NCI-H1436 (cell line): ENCODE measurements at places on chromosomes 1 and 21.

- no peak for DNase-seq
Observed at GRCh38 chr1:114756009-114756892, 1.5 kb downstream of the CSDE1 start.

DNA sequence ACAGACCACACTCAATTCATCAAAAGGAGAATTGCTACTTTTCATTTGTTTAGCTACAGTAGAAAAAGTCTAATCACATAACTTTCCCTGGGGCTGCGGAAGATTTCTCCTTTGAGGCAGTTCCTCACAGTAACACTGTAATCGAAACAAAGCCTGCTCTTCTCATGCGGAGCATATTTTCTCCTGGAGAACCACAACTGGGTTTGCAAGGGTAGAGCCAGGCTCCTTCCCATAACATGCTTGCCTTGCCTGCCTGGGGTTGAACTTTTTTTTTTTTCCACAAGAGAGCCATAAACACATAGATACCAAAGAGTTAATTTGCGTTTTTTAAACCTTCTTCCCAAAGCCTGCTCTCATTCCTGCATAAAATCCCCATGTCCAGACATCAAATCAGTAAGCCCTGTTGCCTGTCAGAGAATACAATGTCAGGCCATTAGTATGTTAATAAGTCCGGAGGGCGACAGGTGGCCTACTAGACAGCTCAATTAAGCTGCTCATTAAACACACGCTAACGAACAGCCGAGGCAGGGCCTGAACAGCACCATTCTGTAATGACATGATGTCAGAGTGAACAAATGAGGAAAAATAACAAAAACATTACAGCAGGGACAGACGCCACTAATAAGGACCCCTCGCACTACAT lies 107.1 kb upstream of the OLIG2 start:
- DNase-seq: no peak

DNA sequence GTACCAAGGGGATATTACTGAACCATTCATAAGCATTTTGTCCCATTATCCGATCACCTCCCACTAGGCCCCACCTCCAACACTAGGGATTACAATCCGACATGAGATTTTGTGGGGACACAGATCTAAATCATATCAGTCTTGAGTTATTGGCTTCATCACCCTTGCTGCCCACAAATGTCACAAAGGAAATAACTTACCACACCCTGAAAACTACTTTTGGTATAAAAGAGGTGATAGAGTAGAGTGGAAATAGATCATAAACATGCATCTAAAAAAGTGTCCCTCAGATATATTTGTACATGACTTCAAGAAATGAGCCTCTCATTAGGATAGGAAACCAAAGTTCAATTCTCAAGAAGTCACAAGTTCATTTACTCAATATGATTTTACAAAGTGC lies 22.6 kb upstream of the FCRL3 start:
- DNase-seq: no peak

GRCh38 chr1:17662786-17663185 lies 92.3 kb upstream of the ACTL8 start:
- no peak for DNase-seq

GRCh38 chr1:56171670-56172069 lies 407.7 kb downstream of the PLPP3 start:
- DNase-seq: no peak

GRCh38 chr21:26461500-26461899 lies 111.6 kb downstream of the CYYR1 start:
- no peak for DNase-seq

GRCh38 chr1:201964261-201964660 lies 9.0 kb downstream of the TIMM17A start:
- DNase-seq: no peak

- no peak for DNase-seq
Observed at GRCh38 chr1:159055181-159055641, 21.4 kb downstream of the AIM2 start.

DNA sequence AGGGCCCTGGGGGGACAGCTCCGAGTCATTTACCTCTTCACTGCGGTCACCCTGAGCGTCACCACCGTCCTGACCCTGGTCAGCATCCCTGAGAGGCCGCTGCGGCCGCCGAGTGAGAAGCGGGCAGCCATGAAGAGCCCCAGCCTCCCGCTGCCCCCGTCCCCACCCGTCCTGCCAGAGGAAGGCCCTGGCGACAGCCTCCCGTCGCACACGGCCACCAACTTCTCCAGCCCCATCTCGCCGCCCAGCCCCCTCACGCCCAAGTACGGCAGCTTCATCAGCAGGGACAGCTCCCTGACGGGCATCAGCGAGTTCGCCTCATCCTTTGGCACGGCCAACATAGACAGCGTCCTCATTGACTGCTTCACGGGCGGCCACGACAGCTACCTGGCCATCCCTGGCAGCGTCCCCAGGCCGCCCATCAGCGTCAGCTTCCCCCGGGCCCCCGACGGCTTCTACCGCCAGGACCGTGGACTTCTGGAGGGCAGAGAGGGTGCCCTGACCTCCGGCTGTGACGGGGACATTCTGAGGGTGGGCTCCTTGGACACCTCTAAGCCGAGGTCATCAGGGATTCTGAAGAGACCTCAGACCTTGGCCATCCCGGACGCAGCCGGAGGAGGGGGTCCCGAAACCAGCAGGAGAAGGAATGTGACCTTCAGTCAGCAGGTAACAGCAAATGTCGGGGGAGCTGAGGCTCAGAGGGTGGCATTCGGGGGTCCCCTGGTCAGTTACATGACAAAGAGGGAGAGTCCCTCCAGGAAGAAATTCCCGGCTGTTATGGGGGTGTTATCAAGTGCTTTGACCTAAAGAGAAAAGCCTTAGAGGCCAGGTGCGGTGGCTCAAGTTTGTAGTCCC lies 12.6 kb downstream of the SLC45A1 start:
- no peak for DNase-seq

DNA sequence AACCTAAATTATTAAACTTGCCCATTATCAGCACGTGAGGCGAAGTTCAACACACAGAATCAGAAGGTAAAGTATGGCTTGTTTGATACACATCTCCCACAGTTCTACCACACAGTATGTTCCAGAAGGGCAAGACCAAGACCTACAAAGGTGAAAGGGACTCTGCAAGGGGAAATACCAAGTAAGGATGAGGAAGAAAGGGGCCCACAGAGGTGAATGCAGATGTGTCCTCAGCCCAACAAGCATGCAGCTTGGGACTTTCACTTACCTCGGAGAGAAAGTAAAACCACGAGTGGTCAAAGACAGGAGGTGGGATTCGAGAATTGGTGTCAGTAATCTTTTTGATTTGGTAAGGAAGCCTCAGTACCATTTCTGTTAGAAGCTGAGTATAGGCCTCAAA lies 85.8 kb downstream of the UBR4 start:
- DNase-seq: no peak

- no peak for DNase-seq
Observed at GRCh38 chr21:28635541-28635940, 357.1 kb downstream of the LTN1 start.

DNA sequence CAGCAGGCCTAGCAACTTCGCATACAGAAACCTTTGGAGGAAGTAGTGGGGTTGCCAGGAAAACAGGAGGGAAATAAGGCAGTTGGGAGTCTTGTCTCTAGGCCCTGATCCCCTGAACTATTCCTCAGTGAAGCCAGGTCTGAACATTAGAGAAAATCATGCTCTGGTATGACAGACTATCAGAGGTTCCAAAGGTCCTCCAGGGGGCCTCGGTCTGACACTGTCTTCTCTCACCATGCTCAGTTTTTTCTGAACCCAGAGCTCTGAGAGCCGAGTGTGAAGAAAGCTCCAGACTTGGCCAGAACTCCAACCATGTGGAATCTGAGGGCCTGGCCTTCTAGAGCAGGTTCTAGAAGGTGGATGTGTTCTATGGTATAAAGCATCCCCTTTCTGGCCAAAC lies 4.0 kb downstream of the TOMM40L start:
- no peak for DNase-seq

GRCh38 chr1:207134581-207134980 lies 30.5 kb downstream of the C4BPA start:
- DNase-seq: no peak

DNA sequence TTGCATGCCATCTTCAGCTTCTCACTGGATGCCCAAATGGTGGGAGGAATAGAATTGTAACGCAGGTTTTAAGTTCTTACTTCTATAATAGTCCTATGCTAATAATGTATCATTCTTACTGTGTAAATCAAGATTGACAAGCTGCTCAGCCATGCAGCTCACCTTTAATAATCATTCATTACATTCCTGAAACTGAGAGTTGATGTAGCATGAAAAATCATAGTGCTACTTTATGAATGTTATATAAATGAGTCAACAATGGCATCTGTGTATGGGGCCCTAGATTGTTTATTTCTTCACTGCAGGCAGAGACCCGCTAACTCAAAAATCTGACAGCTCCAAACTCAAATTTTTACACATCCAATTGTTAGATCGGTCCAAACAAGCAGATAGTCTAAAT lies 34.4 kb downstream of the FH start:
- DNase-seq: no peak
